ENCODE measurements at places on chromosomes 11 and 22.

DNA sequence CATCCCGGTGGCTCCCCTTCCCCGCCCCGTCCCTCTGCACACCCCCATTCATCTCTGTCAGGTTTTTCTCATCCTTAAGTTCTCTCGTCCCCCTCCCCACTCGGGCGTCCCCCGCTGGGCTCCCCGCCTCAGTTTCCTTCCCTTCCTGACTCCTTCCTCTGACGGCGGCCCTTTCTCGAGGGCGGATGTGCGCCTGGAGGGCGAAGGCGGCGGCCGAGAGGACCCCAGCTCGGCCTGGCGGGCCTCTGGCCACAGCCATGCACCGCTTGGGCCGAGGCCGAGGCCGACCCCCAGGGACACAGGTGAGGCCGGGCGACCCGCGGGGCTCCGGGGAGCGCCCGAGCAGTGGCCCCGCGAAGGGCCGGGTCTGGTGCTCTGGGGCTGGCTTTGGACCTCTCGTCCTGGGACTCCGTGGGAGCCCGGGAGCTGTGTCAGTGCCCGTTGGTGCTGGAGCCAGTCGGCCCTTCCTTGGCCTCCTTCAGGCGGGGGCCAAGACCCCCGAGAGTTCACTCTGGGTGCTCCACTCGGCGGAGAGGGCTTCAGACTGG lies 2.9 kb downstream of the PHLDB1 start:
- no peak for DNase-seq

DNA sequence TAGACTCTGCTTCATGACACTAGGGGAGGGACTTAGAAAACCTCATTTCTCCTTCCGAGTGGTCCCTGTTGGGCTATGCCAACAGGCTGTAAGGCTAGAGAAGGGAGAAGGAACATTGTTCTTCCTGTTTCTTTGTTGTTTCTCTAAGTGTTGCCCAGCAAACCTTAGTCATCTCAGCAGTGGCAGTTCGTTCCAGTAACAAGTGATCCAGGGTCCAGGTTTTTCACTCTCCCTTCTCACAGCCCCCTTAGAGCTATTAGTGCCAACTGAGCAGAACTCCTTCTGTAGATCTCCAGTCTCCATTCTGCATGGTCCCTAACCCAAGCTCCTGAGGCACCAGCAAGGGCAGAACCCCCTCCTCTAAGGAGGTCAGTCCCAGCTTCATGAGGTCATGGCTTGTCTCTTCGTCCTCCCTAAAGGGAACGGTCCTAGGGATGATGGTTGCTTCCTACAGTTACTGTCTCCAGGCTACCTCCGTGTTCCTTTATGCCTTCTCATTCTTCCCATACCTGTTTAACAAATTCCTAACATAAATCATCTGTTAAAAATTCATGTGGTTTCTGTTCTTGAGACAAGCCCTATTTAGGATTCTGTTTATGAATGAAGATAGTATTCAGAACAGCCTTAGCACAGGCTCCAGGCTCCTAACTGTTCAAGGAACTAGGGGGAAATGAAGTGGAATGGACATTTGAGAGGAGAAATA lies 168.6 kb upstream of the UBASH3B start:
- DNase-seq = no peak

DNA sequence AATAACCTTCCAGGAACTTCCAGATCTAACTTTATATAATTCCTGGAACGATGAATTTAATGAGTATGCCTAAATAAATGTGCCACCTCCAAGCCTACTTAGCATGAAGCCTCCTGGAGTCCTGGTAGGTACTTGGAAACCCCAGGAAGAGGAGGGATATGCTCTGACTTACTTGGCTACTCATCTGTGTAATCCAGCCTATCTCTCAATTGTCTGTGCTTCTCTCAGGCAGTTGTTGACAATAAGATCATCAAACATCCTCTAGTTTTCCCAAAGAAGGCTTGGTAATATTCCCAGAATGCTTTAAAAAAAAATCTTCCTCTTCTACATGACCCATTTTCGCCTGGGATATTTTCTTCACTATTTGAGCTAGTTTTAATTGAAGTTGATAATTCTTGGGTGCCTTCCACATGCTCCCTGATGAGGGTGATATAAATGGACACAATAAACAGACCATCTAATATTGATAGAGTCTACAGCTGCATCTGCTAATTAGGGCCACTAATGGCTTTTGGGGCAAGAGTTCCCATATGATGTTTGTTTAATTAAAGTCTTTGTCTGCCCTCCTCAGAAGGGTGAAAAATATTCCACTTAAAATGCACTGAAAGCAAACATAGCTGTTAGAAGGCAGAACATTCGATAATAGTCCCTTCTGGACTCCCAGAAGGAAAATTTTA lies 75.5 kb upstream of the RAB38 start:
- DNase-seq = no peak

DNA sequence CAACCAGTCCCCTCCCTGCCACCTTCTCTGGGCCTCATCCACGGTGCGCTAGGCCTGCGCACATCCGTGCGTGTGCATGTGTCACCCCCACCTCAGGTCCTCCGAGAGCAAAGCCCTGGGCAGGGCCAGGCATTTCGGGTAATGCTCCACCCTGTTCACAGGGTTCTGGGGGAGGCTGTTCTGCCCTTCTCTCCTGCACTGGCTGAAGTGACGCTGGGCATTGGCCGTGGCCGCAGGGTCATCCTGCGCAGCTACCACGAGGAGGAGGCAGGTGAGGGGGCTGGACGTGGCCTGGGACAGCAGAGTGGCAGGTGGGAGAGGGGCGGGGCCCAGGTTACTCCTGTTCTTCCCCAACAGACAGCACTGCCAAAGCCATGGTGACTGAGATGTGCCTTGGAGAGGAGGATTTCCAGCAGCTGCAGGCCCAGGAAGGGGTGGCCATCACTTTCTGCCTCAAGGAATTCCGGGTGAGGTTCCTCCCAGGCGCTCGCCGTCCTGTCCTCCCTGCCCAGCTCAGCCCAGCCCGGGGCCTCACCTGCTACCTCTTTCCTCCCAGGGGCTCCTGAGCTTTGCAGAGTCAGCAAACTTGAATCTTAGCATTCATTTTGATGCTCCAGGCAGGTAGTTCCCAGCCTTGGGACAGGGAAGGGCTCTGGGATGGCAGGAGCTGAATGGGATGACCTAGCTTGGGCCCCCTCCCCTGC lies 3.9 kb downstream of the RAD9A start:
- no peak for DNase-seq

- no peak for DNase-seq
These were observed 21.8 kb upstream of the TMEM86A start for GRCh38 chr11:18676803-18677202.

DNA sequence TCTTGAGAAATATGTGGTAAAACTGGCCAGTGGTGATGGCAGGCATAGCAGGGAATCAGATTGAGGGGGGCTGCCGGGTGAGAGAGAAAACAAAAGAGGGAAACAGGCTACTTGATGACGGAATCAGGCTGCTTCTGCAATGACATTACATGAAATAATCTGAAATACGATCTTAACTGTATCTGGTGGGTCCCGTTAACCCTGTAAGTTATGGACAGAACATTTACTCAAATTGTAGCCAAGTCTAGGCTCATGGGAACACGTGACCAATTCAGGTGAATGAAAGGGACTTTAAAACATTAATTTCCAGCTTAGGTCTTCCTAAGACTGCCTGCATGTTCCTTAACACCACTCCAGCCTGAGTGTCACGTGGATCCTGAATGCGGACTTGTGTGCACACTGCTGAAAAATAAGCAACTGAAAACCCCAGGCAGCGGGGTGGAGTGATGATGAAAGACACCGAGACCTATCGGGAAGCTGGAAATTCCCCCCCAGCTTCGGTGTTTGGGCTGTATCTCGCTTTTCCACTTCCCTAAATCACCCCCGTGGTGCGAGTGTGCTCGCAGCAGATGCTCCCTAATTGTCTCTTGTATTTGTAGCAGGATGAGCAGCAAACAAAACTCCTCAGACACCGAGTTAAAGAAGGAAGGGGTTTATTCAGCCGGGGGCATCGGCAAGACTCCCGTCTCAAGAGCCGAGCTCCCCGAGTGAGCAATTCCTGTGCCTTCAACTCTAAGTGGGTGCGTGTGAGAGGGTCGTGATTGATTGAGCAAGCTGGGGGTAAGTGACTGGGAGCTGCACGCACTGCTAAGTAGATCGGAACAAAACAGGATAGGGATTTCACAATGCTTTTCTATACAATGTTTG lies 145.0 kb upstream of the GRK3 start:
- no peak for DNase-seq

- no peak for DNase-seq
These were observed 498.8 kb upstream of the ARHGAP42 start for GRCh38 chr11:100188137-100188783.

- no peak for DNase-seq
These were observed 787.5 kb downstream of the OPCML start for GRCh38 chr11:132744771-132745170.

DNA sequence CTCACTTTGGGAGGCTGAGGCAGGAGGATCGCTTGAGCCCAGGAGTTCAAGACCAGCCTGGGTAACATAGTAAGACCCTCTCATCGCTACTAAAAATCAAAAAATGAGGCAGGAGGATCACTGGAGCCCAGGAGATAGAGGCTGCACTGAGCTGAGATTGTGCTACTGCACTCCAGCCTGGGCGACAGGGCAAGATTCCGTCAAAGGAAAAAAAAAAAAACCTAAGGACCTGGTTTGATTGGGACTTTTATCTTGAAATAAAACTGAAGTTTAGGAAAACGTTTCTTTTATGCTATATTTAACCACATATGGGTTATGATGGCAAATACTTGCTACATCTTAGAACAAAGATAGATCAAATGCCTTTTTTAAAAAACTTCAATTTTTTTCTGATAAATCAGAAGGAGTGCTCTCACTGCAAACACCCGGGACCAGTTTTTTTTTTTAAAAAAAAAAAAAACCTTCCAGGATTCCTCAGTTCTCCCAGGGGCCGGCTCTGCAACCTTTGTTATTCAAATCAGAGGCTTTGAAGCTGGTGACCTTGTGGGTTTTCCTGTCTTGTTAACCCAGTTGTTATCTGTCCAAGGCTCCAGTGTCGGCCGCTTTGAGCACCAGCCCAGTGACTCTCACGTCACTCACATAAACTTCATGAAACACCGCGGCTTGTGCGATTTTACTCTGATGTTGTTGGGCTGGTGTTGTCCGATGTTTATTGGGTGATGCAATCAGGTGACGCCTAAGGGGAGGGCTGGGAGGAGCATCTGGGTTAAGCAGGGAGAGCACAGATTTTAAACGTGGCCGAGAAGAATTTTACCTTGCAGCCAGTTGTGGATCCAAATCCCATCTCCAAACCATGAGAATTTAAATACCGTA lies 24.7 kb upstream of the SLC22A12 start:
- DNase-seq = no peak

DNA sequence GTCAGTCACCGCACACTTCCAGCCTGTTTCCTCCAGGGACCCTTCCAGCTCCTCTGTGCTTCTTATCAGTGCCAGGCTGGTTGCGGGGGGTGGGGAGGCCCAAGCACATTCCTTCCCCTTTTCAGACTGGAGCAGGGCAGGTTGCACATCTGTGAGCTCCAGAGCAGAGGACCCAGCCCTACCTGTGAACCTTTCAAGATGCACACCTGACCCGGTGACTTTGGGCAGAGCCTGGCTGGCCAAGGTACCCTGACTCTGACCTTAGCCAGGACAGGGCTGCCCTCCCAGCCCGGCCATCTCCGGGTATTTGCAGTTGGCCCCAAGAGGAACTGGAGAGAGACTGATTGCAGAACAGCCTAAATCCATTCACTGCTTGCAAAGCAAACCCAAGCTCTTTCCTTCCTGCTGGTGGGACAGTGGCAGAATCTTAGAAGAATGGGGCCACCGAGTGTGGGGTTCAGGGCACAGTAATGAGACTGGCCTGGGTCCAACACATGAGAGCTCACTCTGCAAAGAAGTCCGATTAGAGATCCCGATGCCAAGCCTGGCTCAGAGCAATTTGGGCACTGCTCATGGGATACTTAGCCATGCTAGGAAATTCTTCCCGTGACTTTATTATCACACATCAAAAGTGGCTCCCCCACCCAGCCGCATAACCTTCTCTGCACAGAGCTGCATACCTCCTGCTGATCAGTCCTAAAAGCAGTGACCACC lies 64.7 kb upstream of the CCND1 start:
- DNase-seq = no peak

- DNase-seq = no peak
These were observed 2.7 kb downstream of the PNPLA3 start for GRCh38 chr22:43926349-43926710.

- no peak for DNase-seq
These were observed 3.5 kb downstream of the YIF1A start for GRCh38 chr11:66285250-66285947.

DNA sequence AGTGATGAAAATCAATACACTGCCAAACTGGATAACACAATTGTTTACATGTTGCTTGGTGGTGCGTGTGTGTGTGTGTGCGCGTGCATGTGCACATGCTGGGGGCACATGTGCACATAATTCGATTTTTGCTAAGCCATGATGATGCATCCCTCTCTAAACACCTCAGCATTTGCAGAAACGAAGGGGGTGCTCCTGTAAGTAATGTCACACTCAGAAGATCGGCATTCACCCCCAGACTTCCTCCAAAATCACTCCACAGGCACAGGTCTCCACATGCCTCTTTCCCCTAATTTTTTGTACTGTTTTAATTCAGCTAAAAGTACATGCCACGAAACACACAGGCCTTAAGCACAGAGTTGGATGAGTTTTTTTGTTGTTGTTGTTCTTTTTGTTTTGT lies 341.5 kb downstream of the SHANK2 start:
- no peak for DNase-seq

GRCh38 chr11:17855531-17856290 lies 121.1 kb downstream of the KCNC1 start:
- DNase-seq = no peak

- no peak for DNase-seq
These were observed 5.3 kb downstream of the RNH1 start for GRCh38 chr11:501683-502287.

GRCh38 chr22:39148727-39149535 lies 3.5 kb downstream of the CBX7 start:
- no peak for DNase-seq

GRCh38 chr11:133191931-133192330 lies 340.4 kb downstream of the OPCML start:
- DNase-seq = no peak

DNA sequence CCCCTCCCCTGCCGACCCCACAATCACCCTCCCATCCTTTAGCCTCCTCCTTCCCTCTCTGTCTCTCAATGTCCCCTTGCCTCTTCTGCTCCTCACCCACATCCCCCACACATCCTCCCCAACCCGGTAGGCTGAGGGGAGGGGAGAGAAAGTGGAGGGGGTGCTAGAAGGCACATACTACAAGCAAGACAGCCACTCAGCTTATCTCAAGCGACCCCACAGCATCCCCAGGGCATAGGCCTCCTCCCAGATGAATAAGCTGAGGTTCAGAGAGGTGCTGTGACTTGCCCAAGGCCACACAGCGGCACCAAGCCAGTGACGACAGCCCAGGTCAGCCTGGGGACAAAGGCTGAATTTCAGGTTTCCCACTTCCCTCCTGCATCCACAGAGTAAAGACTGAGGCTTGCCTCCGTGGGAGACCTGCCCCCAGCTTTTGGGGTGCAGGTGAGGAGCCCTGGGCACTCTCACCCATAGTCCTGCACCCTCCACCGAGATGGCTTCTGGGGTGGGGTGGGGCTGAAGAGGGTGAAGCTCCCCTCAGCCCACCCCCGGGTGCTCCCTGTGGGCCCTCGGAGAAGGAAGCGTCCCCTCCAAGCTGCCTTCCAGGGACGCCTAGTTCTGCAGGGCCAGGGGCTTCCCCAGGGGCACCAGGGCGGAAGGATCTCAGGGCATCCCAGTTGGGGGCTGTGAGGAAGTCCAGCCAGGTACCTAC lies 511 bp downstream of the RAC2 start:
- DNase-seq = no peak

GRCh38 chr11:78869293-78869692 lies 294.6 kb upstream of the NARS2 start:
- no peak for DNase-seq

Measured in stimulated activated CD8-positive, alpha-beta memory T cell treated with anti-CD3 and anti-CD28 coated beads, Interleukin-2, amount 100 ng/mL, for 1 hour (primary cell).